Naive thymus-derived CD4-positive, alpha-beta T cell (primary cell): ENCODE measurements at places on chromosomes 12 and 14. TPM values are rescaled to one million over a fixed set of nuclear protein-coding genes. Genes with fewer than 3 reads are reported as not detected.

DNA sequence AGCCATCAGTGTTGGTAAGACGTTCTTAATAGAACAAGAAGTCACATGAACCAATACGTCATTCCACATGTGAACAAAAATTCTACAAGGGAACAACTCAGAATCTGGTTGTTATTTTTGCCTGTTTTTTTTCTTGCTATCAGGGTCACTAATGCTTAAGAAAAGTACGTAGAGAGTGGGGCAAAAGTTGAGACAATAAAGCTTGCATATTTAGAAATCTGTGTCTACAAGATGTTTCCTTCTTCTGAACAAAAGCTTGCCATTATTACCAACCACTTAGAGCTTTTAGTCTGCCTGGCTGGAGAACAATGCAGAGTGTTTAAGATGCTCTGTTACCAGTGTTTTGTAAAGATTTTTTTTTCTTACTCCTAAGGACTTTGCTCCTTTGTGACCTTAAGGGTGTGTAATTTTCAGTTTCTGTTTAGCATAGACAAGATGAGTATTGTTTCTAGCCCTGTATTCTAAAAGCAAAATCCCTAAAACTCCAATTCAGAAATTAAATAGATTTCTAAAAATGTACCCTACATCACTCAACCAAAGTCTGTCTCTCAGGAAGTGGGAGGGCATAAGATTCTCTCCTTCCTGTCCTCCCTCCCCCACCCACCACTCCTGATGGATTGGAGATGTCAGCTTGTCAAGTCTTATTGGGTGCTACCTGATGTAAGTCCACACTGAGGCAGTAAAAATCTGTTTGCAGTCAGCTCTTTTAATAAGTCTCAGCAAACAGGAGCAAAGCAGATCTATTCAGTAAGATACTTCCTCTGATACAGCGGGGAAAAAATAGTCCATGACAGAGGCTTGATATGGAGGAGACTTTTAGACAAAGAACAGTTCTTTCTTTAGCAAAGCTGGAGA lies 267.6 kb downstream of the GRIN2B start:
- no peaks in the 10 kb centered on the region for H3K36me3 ChIP-seq
- H3K4me3 ChIP-seq, result no peak overlapping the region
- no peak for DNase-seq
- no peaks in the 10 kb centered on the region for H3K4me1 ChIP-seq
- no peak overlapping the region for H3K27ac ChIP-seq
- no peaks in the 10 kb centered on the region for H3K27me3 ChIP-seq

- no peaks in the 10 kb centered on the region for H3K36me3 ChIP-seq
- DNase-seq, result no peak
- H3K27me3 ChIP-seq, result no peaks in the 10 kb centered on the region
- H3K4me3 ChIP-seq, result no peak overlapping the region
- H3K4me1 ChIP-seq, result no peaks in the 10 kb centered on the region
- no peak overlapping the region for H3K27ac ChIP-seq
These were observed 137.2 kb upstream of the GSC start for GRCh38 chr14:94906991-94907587.

GRCh38 chr12:68391937-68392336 lies 59.8 kb upstream of the MDM1 start:
- no peaks in the 10 kb centered on the region for H3K36me3 ChIP-seq
- no peak overlapping the region for H3K4me3 ChIP-seq
- DNase-seq, result no peak
- H3K27ac ChIP-seq, result no peak overlapping the region

DNA sequence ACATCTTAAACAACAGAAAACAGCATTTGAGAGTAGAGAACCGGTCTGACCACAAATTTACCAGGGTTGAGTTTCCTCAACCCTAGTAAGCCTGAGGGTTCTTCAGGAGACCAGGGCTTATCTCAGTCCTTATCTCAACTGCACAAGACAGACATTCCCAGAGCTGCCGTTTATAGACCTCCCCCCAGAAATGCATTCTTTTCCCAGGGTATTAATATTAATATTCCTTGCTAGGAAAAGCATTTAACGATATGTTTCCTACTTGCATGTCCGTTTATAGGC lies 12.3 kb downstream of the TMEM117 start:
- no peak overlapping the region for H3K27ac ChIP-seq
- no peaks in the 10 kb centered on the region for H3K27me3 ChIP-seq
- H3K4me3 ChIP-seq, result no peak overlapping the region
- DNase-seq, result no peak

- no peaks in the 10 kb centered on the region for H3K27me3 ChIP-seq
- H3K4me1 ChIP-seq, result peaks cover 29% of the 10 kb centered on the region
- DNase-seq, result no peak
These were observed 261.7 kb upstream of the CRY1 start for GRCh38 chr12:107355004-107355565.

- no peak for DNase-seq
- H3K4me3 ChIP-seq, result no peak overlapping the region
- H3K4me1 ChIP-seq, result no peaks in the 10 kb centered on the region
- no peaks in the 10 kb centered on the region for H3K27me3 ChIP-seq
- no peak overlapping the region for H3K27ac ChIP-seq
These were observed 7.0 kb upstream of the FICD start for GRCh38 chr12:108507971-108508642.

TMPRSS12 gene
- total RNA-seq, result not detected

FZD10 gene
- total RNA-seq, result not detected
